ENCODE measurements at places on chromosomes 16 and 17. TPM values are rescaled to one million over a fixed set of nuclear protein-coding genes. Genes with fewer than 3 reads are reported as not detected.

TVP23A gene
- not detected for total RNA-seq

DNA sequence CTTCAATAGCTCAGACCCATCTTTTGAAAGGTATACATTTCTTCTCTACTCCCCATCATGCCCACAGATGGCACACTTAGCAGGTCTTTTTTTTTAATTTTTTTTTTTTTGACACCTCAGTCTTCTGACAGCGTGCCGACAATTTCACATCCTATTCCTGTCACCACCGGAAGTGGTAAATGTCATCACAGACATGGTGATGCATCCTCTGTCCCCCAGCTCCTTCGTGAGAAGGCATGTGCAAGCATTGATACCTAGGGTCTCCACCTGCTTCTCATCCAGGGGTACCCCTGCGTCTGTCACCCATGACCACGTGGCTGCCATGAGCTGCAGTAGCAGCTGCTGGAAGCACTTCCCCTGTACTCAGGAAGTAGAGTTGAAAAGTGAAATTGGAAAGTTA, 35.6 kb downstream of the ELAC2 start:
- H3K27me3 ChIP-seq, result no peaks in the 10 kb centered on the region
- H3K4me3 ChIP-seq, result no peak overlapping the region
- no peaks in the 10 kb centered on the region for H3K36me3 ChIP-seq
- no peak for DNase-seq
- H3K4me1 ChIP-seq, result no peaks in the 10 kb centered on the region
- no peak overlapping the region for H3K27ac ChIP-seq

GRCh38 chr17:16141685-16142084, 73.6 kb downstream of the NCOR1 start:
- H3K4me3 ChIP-seq, result no peak overlapping the region
- H3K27ac ChIP-seq, result no peak overlapping the region
- no peaks in the 10 kb centered on the region for H3K4me1 ChIP-seq

NAGS gene
- 2.7 TPM for total RNA-seq

DNA sequence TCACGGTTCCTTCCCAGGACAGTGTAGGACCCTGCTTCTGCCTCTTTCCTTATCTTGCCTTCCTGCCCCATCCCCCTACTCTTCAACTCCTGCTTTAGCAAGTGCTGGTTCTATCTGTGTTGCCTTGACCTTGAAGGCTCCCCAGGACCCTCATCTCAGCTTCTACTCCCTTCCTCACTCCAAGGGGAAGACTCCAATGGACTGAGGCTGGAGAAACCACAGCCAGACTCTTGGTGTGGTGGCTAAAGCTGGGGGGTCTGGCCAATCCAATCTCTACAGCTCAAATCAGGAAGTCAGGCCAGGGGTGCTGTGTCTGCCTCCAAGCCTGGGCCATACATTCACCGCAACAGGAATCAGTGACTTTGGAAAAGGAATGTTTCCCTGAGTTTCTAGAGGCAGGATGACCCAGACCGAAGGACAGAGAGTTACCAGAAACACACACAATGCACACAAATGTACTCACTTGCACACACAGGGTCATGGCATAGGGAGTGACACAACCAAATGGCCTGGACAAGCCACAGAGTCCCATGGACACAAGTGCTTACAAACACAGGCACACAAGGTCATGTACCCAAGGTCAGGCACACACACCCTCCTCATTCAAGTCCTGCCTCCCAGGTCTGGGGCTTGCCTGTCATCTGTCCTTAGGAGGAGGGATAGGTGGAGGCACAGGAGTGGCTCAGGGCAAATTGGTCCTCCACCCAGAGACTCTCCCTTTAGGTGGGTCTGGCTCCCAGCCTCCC, 1.7 kb upstream of the HSD11B2 start:
- no peak overlapping the region for H3K4me3 ChIP-seq
- DNase-seq, result no peak
- H3K4me1 ChIP-seq, result peaks cover 4% of the 10 kb centered on the region
- H3K27me3 ChIP-seq, result peaks cover 25% of the 10 kb centered on the region
- H3K36me3 ChIP-seq, result no peaks in the 10 kb centered on the region

FBXO39 gene
- total RNA-seq, result 0.25 TPM

GRCh38 chr16:79317026-79317425, 283.5 kb downstream of the MAF start:
- no peak overlapping the region for H3K4me3 ChIP-seq
- H3K4me1 ChIP-seq, result peaks cover 13% of the 10 kb centered on the region
- H3K27ac ChIP-seq, result no peak overlapping the region
- no peaks in the 10 kb centered on the region for H3K27me3 ChIP-seq
- DNase-seq, result no peak

- no peak for DNase-seq
- no peaks in the 10 kb centered on the region for H3K36me3 ChIP-seq
- no peak overlapping the region for H3K4me3 ChIP-seq
- no peaks in the 10 kb centered on the region for H3K4me1 ChIP-seq
- H3K27me3 ChIP-seq, result no peaks in the 10 kb centered on the region
- H3K27ac ChIP-seq, result no peak overlapping the region
These were observed 22.4 kb downstream of the SPNS2 start for GRCh38 chr17:4520894-4521600.

- DNase-seq, result no peak
- no peaks in the 10 kb centered on the region for H3K4me1 ChIP-seq
- H3K4me3 ChIP-seq, result no peak overlapping the region
- H3K27ac ChIP-seq, result no peak overlapping the region
- no peaks in the 10 kb centered on the region for H3K36me3 ChIP-seq
These were observed 32.8 kb upstream of the TNRC6A start for GRCh38 chr16:24696699-24697098.

Data from CD4-positive, alpha-beta memory T cell (primary cell).